HepG2 (cell line): ENCODE measurements at places on chromosomes 16 and 17.

DNA sequence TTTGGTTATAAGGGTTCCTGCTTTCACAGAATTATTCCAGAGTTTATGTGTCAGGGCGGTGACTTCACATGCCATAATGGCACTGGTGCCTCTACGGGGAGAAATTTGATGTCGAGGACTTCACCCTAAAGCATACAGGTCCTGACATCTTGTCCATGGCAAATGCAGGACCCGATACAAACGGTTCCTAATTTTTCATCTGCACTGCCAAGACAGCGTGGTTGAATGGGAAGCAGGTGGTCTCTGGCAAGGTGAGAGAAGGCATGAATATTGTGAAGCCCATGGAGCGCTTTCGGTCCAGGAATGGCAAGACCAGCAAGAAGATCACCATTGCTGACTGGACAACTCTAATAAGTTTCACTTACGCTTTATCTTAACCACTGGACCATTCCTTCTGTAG lies 39.6 kb upstream of the CDRT4 start:
- DNase-seq: no peak

- DNase-seq: peak; percentile 89
Observed at GRCh38 chr16:3857189-3858043, 23.1 kb downstream of the CREBBP start.

- no peak for DNase-seq
Observed at GRCh38 chr16:85278839-85279238, 166.6 kb upstream of the CIBAR2 start.

GRCh38 chr17:75925103-75925502 lies 15.7 kb downstream of the FBF1 start:
- DNase-seq: no peak

GRCh38 chr16:7709186-7709585 lies 376.5 kb downstream of the RBFOX1 start:
- DNase-seq: no peak

GRCh38 chr16:10031955-10032354 lies 150.3 kb downstream of the GRIN2A start:
- no peak for DNase-seq

- DNase-seq: no peak
Observed at GRCh38 chr17:75647061-75647460, 13.8 kb downstream of the SMIM5 start.
